Spleen (tissue), 13 donors: ENCODE measurements at places on chromosomes 16 and 17.
A peak's percentile ranks its signal among the peaks of the same experiment; 100 is the strongest.

DNA sequence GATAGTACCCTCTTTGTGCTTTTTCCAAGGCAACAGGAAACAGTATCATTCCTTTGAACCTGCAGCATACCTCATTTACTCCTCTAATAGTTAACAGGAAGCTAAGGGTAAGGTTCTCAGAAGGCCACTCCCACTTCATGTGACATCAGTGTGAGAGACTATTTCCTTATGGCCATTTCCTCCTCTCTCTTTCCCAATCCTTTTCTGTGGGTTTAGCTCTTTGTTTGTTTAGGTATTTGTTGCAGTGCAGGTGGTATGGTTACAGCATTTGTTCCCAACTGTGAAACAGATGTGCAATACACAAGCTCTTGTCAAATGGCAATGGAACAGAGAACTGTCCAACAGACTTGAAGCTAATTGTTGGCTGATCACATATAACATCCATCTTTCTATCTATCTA is 14.7 kb downstream of the TMC5 start:
- H3K4me3 ChIP-seq, result no peak overlapping the region
- DNase-seq, result no peak

DNA sequence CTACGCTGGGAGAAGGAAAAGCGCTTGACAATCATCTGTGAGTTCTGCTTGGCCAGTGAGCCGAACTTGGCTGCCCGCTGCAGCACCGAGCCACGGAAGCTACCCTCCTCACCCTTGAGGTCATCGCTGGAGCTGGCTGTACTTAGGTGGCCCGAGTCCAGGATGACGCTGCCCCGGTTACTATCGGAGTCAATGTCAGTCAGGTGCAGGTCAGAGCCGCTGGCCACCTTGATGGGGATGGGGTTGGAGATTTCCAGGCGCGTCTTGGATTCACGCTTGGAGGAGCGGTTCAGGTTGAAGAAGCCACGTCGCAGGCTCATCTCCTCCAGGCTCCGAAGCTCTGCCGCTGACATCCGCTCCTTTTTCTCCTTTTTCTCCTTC is 13.7 kb downstream of the MYO18A start:
- DNase-seq, result peak; percentile 56
- no peak overlapping the region for H3K27ac ChIP-seq
- no peak overlapping the region for H3K4me3 ChIP-seq
- peaks cover 14% of the 10 kb centered on the region for H3K4me1 ChIP-seq

DNA sequence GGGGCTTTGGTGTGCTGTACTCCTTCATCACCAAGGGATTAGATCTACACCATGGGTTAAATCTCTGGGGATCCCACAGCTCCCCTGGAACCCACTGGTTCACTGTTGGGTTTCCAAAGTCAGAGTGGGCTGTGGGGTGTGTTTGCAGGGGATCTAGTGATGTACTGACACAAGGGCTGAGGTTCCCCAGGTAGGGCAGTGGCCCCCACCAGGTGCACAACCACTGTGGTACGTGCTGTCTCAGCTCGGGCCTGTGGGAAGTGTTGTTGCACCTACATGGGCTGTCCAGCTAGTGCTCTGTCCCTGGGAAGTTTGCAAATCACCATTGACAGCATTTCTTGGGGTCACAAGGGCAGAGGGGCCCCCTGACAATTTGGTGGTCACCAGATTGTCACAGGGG is 134.4 kb upstream of the CDH8 start:
- H3K36me3 ChIP-seq, result no peaks in the 10 kb centered on the region
- H3K27ac ChIP-seq, result no peak overlapping the region
- peak; percentile 32 for DNase-seq
- H3K4me3 ChIP-seq, result no peak overlapping the region

- H3K36me3 ChIP-seq, result no peaks in the 10 kb centered on the region
- no peaks in the 10 kb centered on the region for H3K27me3 ChIP-seq
- no peak for DNase-seq
- H3K4me3 ChIP-seq, result no peak overlapping the region
Observed at GRCh38 chr17:62999736-63000135, 33.7 kb downstream of the TANC2 start.

- H3K4me3 ChIP-seq, result no peak overlapping the region
- no peaks in the 10 kb centered on the region for H3K27me3 ChIP-seq
- H3K36me3 ChIP-seq, result peaks cover 82% of the 10 kb centered on the region
- no peak for DNase-seq
- H3K27ac ChIP-seq, result no peak overlapping the region
Observed at GRCh38 chr17:3647769-3648555, 11.4 kb downstream of the CTNS start.

DNA sequence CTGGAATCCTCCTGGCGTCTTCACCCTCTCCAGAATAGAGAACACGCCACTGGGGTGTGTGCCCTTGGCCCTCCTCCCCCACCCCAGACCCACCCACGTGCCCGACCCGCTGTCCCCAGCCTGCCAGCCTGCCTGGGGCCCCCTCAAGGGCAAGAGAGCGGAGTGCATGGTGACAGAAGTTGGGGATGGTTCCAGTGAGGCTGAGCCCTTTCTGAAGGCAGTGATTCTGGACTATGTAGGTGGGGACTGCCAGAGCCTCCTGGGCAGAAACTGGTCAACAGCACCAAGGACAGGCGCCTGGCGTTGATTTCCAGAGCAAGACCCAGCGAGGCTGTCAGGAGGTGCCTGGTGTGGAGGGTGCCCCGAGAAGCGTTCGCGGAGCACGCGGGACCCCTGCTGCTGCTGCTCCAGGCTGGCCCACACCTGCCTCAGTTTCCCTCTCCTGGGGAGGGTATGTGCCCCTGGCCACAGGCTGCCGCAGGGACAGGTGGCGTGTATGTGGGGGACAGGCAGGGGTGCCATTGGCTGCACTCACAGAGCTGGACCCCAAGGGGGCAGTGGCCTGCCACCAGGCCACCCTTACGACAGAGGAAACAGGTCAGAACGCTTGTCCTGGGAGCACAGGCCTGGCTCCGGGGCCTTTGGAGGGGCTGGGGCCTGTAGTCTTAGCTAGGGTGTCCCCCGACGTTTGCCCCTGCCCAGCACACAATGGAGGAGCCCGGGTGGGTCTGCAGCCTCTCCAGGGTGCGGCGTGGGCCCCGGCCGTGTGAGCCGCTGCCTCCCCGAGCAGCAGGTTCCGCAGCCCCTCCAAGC is 1.2 kb downstream of the SSTR5 start:
- no peak overlapping the region for H3K27ac ChIP-seq
- peaks cover 81% of the 10 kb centered on the region for H3K27me3 ChIP-seq
- H3K4me1 ChIP-seq, result no peaks in the 10 kb centered on the region
- H3K4me3 ChIP-seq, result no peak overlapping the region
- H3K36me3 ChIP-seq, result no peaks in the 10 kb centered on the region

- H3K36me3 ChIP-seq, result peaks cover 18% of the 10 kb centered on the region
- H3K27me3 ChIP-seq, result no peaks in the 10 kb centered on the region
- H3K4me3 ChIP-seq, result no peak overlapping the region
Observed at GRCh38 chr17:8384801-8385378, 1.9 kb upstream of the RPL26 start.

DNA sequence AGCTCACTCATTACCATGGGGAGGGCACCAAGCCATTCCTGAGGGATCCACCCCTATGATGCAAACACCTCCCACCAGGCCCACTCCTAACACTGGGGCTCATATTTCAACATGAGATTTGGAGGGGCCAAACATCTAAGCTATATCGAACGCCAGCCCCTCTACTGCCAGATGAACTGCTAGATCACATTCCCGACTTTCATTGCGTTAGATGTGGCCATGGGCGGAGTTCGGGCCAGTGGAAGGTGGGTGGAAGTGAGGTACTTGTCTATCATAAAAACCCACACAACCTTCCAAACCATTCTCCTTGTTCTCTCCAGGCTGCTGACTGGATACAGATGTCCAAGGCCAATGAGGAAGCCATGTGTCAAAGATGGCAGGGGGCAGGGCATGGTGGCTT is 27.0 kb upstream of the ANKRD40CL start:
- H3K27me3 ChIP-seq, result no peaks in the 10 kb centered on the region
- peaks cover 14% of the 10 kb centered on the region for H3K4me1 ChIP-seq
- no peak for DNase-seq
- no peak overlapping the region for H3K4me3 ChIP-seq
- H3K27ac ChIP-seq, result no peak overlapping the region
- no peaks in the 10 kb centered on the region for H3K36me3 ChIP-seq

GRCh38 chr16:49698453-49698815 is 157.5 kb downstream of the ZNF423 start:
- H3K36me3 ChIP-seq, result no peaks in the 10 kb centered on the region
- no peaks in the 10 kb centered on the region for H3K27me3 ChIP-seq
- H3K4me3 ChIP-seq, result no peak overlapping the region
- H3K4me1 ChIP-seq, result peaks cover 13% of the 10 kb centered on the region
- no peak overlapping the region for H3K27ac ChIP-seq
- no peak for DNase-seq

DNA sequence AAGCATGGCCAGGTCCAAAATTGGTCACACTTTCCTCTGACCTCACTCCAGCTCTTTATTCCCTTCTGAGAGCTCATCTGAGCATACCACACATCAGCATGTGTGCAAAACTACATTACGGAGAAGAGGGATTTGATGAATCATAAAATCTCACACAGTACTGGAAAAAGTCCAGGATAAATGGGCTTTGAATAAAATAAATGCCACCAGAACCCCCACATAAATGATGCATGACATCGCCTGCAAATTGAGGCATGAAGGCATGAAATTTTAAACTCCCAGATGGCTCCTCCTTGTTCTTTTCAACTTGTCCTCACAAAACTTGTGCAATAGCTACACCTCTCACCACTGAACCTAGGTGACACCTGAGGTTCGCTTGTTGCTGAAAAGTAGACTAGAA is 439.5 kb downstream of the CA10 start:
- H3K36me3 ChIP-seq, result no peaks in the 10 kb centered on the region
- H3K27me3 ChIP-seq, result no peaks in the 10 kb centered on the region
- no peak overlapping the region for H3K4me3 ChIP-seq
- H3K4me1 ChIP-seq, result no peaks in the 10 kb centered on the region
- DNase-seq, result no peak

GRCh38 chr17:79933863-79934652 is 94.8 kb upstream of the CBX4 start:
- DNase-seq, result peak; percentile 86
- H3K4me1 ChIP-seq, result peaks cover 36% of the 10 kb centered on the region
- no peaks in the 10 kb centered on the region for H3K36me3 ChIP-seq
- no peak overlapping the region for H3K27ac ChIP-seq
- H3K27me3 ChIP-seq, result peaks cover 19% of the 10 kb centered on the region

- H3K36me3 ChIP-seq, result no peaks in the 10 kb centered on the region
- H3K4me1 ChIP-seq, result no peaks in the 10 kb centered on the region
- no peak for DNase-seq
- H3K27ac ChIP-seq, result no peak overlapping the region
- no peak overlapping the region for H3K4me3 ChIP-seq
Observed at GRCh38 chr17:33674685-33675084, 381.6 kb upstream of the ASIC2 start.

DNA sequence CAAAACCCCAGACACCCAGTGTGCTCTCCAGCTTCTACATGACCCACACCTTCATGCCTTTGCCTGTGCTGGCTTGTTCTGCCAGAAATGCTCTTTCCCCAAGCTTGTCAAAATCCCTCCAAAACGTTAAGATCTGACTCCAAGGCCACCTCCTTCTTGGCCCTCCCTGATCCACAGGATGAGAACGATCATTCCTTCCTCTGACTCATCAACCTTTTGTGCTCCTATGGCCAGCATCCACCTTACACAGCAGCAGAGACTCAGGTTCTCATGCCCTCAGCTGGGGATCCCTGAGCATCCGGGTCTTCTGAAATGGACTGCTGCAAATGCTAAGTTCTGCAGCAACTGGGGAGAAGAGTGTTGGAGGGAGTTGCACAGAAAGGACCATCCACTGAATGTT is 2.9 kb downstream of the ZBTB4 start:
- H3K4me1 ChIP-seq, result peaks cover 95% of the 10 kb centered on the region
- H3K27me3 ChIP-seq, result no peaks in the 10 kb centered on the region
- no peak for DNase-seq
- no peaks in the 10 kb centered on the region for H3K36me3 ChIP-seq
- H3K4me3 ChIP-seq, result no peak overlapping the region

DNA sequence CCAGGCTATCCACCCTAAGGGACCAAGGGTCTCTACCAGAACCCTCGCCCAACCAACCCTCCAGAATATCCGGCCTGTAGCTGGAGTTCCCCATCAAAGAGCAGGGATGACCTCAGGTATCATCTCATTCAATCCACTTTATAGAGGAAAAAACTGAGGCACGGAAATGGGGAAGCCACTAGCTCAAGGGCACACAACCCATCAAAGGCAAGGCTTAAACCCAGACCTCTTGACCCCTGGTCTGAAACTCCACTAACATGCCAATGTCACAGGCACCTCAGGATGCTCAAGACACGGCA is 1.6 kb downstream of the TBC1D10B start:
- H3K36me3 ChIP-seq, result peaks cover 37% of the 10 kb centered on the region
- peak overlapping the region; percentile 77 for H3K4me3 ChIP-seq
- no peak for DNase-seq
- H3K4me1 ChIP-seq, result peaks cover 40% of the 10 kb centered on the region

- no peak overlapping the region for H3K4me3 ChIP-seq
- peak; percentile 18 for DNase-seq
- H3K36me3 ChIP-seq, result peaks cover 5% of the 10 kb centered on the region
- no peaks in the 10 kb centered on the region for H3K27me3 ChIP-seq
- H3K4me1 ChIP-seq, result no peaks in the 10 kb centered on the region
Observed at GRCh38 chr17:32015245-32016013, 8.2 kb downstream of the LRRC37B start.

- H3K4me3 ChIP-seq, result peak overlapping the region; percentile 87
- DNase-seq, result peak; percentile 93
- no peaks in the 10 kb centered on the region for H3K36me3 ChIP-seq
- H3K4me1 ChIP-seq, result peaks cover 19% of the 10 kb centered on the region
- H3K27ac ChIP-seq, result peak overlapping the region; percentile 90
Observed at GRCh38 chr17:67378454-67379250, 1.6 kb downstream of the PITPNC1 start.

DNA sequence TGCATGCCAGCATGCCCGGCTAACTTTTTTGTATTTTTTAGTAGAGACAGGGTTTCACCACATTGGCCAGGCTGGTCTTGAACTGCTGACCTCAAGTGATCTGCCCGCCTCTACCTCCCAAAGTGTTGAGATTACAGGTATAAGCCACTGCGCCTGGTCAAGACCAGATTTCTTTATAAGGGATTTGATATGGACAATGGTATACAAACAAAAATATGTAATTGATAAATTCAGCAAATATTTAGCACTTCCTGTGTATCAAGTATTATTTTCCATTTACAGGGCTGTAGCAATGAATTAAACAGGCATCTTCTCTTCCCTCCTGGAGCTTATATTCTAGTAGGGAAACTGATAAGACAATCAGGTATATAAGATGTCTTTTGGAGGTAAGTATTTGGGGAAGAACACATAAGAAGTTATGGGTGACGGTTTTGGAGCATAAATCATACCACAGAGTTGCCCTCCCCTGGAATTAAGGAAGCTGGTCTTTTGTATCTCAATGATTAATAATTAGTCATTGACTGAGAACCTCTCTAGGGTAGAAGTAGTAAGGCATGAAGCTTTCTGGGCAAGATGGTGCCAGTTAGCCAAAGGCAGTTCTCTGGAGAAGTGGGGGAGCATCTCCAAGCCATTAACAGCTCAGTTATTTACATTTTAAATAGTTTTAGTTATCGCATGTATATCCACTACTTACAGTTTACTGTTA is 35.8 kb downstream of the TANC2 start:
- no peak overlapping the region for H3K27ac ChIP-seq
- no peak overlapping the region for H3K4me3 ChIP-seq
- DNase-seq, result no peak
- H3K4me1 ChIP-seq, result no peaks in the 10 kb centered on the region

- H3K36me3 ChIP-seq, result no peaks in the 10 kb centered on the region
- no peaks in the 10 kb centered on the region for H3K27me3 ChIP-seq
- H3K4me3 ChIP-seq, result no peak overlapping the region
- H3K4me1 ChIP-seq, result no peaks in the 10 kb centered on the region
- no peak for DNase-seq
Observed at GRCh38 chr17:63132459-63132911, 166.4 kb downstream of the TANC2 start.

- peaks cover 50% of the 10 kb centered on the region for H3K36me3 ChIP-seq
- H3K27me3 ChIP-seq, result no peaks in the 10 kb centered on the region
- DNase-seq, result no peak
- no peaks in the 10 kb centered on the region for H3K4me1 ChIP-seq
Observed at GRCh38 chr16:89999831-90000574, 19.3 kb downstream of the DBNDD1 start.
